ENCODE measurements at places on chromosomes 11 and 22.

DNA sequence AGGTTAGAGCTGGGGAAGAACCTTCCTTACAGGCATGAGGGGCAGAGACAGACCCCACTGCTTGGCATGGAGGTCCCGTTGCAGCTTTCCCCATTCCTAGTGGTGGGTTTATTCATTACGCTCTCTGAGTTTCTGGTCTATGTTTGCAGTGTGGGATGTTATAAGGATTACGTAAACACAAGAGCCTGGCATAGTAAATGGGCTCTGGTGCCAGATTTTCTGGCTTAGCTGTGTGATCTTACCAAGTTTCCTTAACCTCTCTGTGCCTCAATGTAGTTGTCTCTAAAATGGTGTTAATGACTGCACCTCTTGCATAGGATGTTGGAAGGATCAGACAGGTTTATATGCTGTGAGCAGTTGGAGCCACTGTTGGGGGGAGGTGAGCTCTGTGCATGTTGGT lies 15.1 kb downstream of the DTX4 start:
- no peak overlapping the region for H3K4me3 ChIP-seq
- no peaks in the 10 kb centered on the region for H3K27me3 ChIP-seq
- no peak for DNase-seq
- H3K27ac ChIP-seq: no peak overlapping the region
- H3K4me1 ChIP-seq: peaks cover 2% of the 10 kb centered on the region
- peaks cover 91% of the 10 kb centered on the region for H3K36me3 ChIP-seq

DNA sequence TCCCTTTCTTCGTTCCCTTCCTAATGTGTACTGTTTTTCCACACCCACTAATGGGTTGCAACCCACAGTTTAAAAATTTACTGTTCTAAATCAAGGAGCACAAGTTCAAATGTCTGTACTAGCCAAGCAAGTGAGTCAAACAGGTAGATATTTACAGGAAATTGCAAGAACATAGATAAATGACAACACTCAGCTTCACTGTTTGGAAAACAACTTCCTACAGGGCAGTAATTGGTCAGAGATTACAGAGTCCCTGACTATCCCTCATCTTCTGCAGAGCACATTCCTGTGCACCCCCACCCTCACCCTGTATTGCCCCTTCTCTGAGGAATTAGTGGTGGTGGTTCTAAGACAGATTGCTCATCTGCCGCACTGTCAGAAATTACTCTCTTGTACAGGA lies 1.9 kb downstream of the SERPING1 start:
- H3K36me3 ChIP-seq: no peaks in the 10 kb centered on the region
- H3K4me1 ChIP-seq: no peaks in the 10 kb centered on the region
- DNase-seq: no peak
- H3K27me3 ChIP-seq: peaks cover 13% of the 10 kb centered on the region

DNA sequence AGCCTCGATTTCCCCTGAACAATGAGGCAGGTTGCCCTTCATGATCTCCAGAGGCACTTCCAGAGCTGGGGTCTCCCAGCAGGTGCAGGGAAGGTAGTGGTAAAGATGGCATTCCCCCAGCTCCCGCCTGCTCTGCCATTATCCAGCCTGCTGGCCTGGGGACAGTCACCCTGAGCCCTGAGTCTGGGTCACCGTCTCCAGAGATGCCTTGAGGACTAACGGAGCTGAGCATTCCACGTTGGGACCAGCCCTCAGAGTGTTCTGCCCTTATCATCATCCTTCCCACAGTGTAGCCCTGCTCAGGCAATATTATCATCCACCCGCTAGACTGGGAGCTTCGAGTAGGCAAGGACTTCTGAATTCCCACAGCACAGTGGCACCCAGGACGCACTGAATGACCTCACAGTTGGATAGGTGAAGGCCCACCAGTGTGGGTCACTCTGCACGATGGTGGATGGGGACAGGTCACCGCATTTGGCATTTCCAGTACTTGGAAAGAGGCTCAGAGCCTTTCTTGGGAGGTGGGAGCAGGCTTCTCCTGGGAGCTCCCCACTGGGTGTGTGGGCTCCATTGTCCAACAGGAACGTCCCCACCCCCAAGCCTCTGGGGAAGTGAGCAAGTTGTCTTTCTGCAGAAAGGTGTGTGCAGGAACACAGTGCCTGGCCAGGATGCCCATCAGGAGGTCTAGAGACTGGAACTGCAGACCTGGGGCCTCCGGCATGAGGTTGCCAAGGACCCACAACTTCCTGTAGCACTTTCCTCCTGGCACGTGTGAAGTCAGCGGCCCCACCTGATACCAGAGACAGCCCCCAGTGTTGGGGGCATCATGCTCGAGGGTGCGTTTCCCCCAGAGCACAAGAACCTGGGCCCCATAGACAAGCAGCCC lies 51.4 kb upstream of the WNT7B start:
- H3K4me3 ChIP-seq: no peak overlapping the region
- peaks cover 29% of the 10 kb centered on the region for H3K27me3 ChIP-seq
- H3K4me1 ChIP-seq: no peaks in the 10 kb centered on the region

- H3K27me3 ChIP-seq: no peaks in the 10 kb centered on the region
- peak overlapping the region; percentile 94 for H3K27ac ChIP-seq
- DNase-seq: peak; percentile 42
- H3K36me3 ChIP-seq: no peaks in the 10 kb centered on the region
- H3K4me3 ChIP-seq: no peak overlapping the region
Measured at GRCh38 chr22:49933236-49934159, 15.1 kb downstream of the CRELD2 start.

DNA sequence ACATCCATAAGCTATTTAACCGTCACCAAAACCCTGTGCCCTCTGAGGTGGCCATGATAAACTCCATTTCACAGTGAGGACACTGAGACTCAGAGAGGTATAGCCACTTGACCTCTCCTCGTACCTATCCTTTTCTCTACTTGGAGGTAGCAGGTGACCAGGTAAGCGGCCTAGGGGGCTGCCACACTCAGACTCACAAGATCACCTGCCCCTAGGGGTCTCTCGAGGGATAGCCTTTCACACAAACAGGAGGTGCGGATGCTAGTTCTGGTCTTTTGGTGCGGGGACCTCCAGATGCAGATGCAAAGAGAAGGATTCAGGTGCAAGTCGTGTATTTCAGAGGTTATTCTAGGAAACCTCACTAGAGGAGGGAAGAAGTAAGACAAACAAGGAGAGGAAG lies 14.6 kb downstream of the MS4A18 start:
- no peak for DNase-seq
- no peaks in the 10 kb centered on the region for H3K36me3 ChIP-seq
- H3K27me3 ChIP-seq: no peaks in the 10 kb centered on the region
- H3K4me1 ChIP-seq: no peaks in the 10 kb centered on the region

- peaks cover 3% of the 10 kb centered on the region for H3K4me1 ChIP-seq
- no peaks in the 10 kb centered on the region for H3K36me3 ChIP-seq
- H3K4me3 ChIP-seq: no peak overlapping the region
- no peak overlapping the region for H3K27ac ChIP-seq
Measured at GRCh38 chr11:123507043-123507442, 77.0 kb downstream of the GRAMD1B start.

DNA sequence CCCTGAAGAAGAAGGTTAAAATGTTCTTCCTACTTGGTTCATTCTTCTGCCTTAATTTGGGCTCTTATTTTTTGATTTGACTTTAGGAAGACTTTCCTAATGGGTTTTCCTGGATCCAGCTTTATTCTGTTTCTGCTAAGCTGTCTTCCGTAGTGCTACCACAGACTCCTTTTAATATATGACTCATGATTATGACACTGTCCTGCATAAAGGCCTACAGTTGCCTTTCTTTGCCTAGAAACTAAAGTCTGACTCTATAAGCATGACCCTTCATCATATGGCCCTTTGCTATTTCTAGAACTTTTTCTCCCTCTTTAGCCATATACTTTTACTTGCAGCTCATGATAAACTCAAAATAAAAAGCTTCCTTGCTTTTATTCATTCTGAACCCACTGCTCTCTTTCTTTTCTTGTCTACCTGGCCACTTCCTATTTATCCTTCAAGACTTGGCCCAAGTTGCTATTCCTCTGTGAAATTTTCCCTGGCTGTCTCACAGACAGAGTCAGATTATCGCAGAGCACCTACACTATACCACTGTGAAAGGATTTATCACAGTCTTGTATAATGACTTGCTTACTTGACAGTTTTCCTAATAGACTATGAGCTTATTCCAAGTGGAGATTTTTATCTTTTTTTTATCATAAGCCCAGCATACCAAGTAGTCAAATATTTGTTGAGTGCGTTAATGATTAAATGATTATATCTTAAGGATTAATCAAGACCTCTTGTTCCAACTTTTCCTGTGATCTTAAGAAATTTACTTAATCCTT lies 24.7 kb downstream of the TBCEL start:
- DNase-seq: no peak
- peaks cover 31% of the 10 kb centered on the region for H3K36me3 ChIP-seq
- no peaks in the 10 kb centered on the region for H3K4me1 ChIP-seq

GRCh38 chr11:117182551-117182935 lies 4.0 kb downstream of the SIDT2 start:
- peaks cover 68% of the 10 kb centered on the region for H3K4me1 ChIP-seq
- no peaks in the 10 kb centered on the region for H3K36me3 ChIP-seq

- H3K4me1 ChIP-seq: peaks cover 14% of the 10 kb centered on the region
- DNase-seq: peak; percentile 76
- peak overlapping the region; percentile 59 for H3K27ac ChIP-seq
Measured at GRCh38 chr11:108160970-108161566, 39.7 kb downstream of the ACAT1 start.

All from B cell (primary cell).